ENCODE measurements at places on chromosomes 16 and 17. TPM values are rescaled to one million over a fixed set of nuclear protein-coding genes. Genes with fewer than 3 reads are reported as not detected.

Gene SYCE1L
- 10.7 TPM for total RNA-seq

Gene KRT15
- total RNA-seq = 15.6 TPM

Gene VMO1
- not detected for total RNA-seq

Gene MT4
- total RNA-seq = not detected

Gene ATP6V0C
- 32.4 TPM for total RNA-seq

Gene SMPD3
- total RNA-seq = not detected

Gene TAT
- total RNA-seq = not detected

Gene NLRC3
- total RNA-seq = under 0.01 TPM

Gene QPRT
- 148 TPM for total RNA-seq

Gene SCNN1B
- total RNA-seq = 0.17 TPM

Gene NPTX1
- total RNA-seq = not detected
